ENCODE measurements at places on chromosomes 11 and 22. TPM values are rescaled to one million over a fixed set of nuclear protein-coding genes. Genes with fewer than 3 reads are reported as not detected.

Gene IL18
- total RNA-seq: 5.8 TPM

Gene SNX32
- 0.78 TPM for total RNA-seq

DNA sequence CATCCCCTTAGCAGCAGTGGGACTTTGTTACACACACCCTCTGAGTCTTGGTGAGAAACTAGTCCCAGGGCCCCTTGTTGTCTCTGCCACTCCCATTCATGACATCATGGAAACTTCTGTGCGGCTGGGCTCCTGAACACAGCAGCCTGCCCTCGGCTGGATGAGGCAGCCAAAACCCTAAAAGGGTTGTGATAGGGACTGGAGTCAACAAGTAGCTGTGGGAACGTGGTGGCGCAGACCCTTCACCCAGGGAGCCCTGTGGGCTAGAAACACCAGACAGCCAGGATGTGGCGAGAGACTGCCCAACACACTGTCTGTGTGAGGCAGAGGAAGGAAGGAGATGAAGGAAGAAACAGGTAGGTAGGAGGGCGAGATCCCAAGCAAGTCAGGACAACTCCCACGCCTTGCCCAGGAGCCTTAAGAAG lies 3.9 kb downstream of the CD3D start:
- no peak for DNase-seq

GRCh38 chr11:60810569-60810968 lies 25.4 kb downstream of the MS4A10 start:
- DNase-seq: no peak

DNA sequence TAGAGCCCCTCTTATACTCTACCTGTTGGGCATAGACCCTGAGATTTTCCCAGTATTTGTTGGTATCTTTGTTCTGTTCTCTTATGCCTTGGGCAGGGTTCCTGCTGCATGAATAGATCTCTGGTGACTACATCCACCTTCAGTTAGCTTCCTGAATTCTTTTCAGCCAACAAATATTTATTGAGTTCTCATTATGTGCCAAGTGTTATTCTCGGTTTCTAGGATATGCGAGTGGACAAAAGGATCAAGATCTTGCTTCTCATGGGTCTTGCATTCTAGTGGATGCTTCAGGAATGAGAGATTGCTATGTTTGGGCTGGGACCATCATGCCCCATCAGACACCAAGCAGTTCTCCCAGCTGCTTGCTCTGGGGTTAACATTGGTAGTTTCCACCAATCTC lies 340.0 kb downstream of the METTL15 start:
- no peak for DNase-seq

Gene MYOD1
- total RNA-seq: not detected

DNA sequence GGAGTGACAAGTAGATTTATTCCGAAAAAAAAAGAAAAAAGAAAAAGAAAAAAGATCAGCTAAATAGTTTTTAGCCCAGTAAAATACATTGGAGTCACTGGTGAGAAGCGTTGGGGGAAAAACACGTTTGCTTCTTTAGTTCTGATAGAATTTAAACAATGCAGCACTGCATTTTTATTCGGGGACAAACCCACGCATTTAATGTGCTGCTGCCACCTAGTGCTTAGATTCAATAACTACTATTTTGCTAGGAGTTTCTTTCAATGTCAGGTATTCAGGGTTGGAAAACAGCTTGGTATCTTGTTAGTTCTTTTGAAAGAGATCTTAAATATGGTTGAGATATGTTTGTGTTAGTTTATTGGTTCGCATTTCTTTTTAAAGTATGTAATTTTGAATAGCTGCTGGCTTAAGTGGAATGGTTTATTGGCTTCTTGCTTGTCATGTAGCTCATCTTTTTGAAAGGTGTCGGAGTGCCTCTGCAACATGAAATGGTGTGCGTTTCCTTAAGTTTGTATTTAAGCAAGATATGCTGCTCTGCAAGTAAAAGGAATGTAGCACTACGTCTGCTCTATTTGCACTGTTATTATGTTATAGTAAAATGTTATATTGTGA lies 41.9 kb downstream of the SVIP start:
- no peak for DNase-seq

Data from esophagus muscularis mucosa (tissue), 4 donors.